ENCODE measurements at places on chromosomes 1 and 21. TPM values are rescaled to one million over a fixed set of nuclear protein-coding genes. Genes with fewer than 3 reads are reported as not detected.

The CCDC24 gene
- polyA plus RNA-seq = 30.6 TPM

The RYR2 gene
- 2.0 TPM for polyA plus RNA-seq

The AADACL4 gene
- polyA plus RNA-seq = 2.7 TPM

The F3 gene
- polyA plus RNA-seq = 64.1 TPM

DNA sequence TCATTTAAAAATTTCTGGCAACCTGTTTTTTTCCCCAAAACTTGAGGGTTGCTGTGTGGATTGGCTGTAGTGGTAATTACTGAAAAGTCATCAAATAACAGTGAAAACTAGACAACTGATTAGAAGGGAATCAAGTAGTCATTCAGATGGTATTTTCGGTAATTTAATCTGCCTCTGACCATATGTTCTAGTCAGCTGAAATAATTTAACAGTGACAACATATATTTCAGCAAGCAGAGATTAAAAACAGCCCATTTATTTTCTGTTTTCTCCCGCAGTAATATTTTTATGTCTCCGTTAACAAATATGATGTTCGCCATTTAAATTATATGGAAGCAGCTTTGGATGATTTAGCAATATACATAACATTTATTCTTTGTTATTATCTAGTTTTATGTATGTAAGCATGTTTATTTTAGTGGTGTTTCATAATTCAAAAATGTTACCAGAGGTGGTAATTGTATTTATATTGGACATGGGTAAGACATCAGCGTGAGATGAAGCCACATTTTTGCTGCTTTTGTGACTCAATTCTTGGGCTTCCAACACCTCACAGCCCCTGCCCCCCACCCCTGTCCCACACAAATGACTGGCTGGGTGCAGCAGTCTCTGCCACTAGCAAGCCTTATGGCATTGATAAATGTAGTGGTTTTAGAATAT is 104.4 kb downstream of the GALNT2 start:
- no peak for DNase-seq

DNA sequence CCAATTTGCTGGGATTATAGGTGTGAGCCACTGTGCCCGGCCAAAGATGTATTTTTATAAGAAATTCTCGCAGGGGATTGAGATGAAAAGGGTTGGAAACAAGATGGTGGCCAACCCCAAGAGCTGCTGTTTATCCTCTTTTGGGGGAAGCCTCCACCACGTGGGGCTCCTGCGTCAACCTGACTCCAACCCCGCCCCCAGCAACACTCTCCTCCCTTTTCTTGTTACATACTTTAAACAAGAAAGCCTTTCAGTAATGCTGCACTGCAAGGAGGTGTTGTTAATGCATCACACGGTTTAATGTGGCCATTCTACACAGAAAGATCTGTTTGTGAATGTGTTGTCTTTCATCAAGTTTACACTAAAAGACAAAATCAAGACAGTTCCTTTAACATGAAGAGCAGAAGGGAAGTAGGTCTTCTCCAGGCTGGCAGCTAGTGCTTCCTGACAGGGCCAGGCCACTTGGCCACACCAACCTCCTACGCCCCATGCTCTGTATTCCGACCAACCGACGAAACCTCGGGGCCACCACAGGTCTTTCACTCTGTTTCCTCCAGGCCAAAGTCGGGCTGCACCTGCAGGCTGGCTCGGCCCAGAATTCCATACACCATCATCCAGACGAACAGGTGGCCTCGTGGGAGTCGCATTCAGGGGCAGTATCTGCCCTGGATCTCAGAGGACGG is 25.9 kb downstream of the C2CD2 start:
- no peak for DNase-seq

DNA sequence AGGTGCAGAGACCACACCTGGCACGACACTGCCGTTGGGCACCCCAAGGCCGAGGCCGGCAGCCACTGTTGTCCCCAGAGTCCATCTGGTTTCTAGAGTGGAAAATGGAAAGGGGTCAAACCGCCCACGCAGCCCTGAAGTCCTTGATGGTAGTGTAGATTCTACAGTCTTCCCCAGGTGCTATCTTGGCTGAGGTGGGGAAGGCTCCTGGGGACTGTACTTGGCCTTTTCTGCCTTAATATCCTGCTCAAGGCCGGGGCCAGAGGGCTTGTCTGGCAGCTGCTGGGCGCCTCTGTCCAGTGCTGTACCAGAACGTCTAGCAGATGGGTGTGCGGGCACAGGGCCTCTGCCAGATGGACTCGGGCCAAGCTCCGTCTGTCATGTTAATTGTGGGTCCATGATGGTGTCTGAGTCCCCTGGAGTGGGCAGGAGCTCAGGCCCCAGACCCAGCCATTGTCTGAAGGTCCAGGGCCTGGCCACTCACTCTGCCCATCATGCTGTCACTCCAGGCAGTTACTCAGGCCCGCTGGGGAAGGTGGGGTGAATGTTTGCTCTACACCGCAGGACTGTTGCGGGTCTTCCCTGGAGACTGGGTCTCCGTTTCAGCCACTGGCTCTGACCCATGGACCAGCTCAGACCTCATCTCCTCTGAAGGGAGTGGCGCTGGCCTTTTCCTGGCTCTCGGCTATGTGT is 161.9 kb upstream of the COL6A1 start:
- DNase-seq = no peak

DNA sequence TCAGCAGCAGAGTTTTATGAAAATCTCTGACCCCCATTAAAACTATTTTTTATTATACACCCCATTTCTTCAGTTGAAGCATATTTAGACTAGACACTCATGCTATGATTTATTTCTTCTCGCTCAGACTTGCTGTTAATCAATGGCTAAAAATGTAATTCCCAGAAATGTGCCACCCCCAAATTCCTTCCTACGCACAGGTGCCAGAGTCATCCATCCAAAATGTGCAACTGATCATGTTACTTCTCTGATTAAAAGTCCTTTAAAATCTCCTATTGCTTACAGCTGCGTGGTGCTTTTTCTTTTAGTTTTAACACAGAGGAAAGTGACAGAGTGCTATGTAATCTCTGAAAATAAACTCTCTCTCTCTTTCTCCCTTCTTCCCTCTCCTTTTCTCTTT is 954.4 kb downstream of the NCAM2 start:
- DNase-seq = no peak

GRCh38 chr1:202572867-202573266 is 137.4 kb downstream of the SYT2 start:
- DNase-seq = no peak

- no peak for DNase-seq
Observed at GRCh38 chr1:59706303-59706599, 108.5 kb upstream of the HOOK1 start.

All from renal pelvis (tissue), 12 donors.